ENCODE measurements at places on chromosomes 1 and 21.

DNA sequence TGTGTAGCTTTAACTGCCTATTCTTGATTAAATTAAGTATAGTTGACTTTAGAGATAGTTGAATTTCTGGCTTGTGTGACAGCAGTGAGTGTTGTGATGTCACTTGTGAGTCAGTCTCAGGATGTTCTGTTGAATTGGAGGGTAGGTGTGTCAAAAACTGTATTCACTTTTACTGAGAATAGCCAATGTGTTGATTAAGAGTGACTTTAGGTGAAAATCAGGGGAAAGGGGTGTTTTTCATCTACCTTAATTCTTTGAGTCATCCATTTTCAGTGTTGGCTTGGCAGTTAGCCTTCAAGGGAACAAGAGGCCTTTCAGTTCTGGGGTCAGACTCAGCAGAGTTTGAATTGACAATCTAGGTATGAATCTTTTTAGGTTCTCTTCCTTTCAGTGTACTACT is 75.9 kb downstream of the CDC14A start:
- DNase-seq, result no peak

DNA sequence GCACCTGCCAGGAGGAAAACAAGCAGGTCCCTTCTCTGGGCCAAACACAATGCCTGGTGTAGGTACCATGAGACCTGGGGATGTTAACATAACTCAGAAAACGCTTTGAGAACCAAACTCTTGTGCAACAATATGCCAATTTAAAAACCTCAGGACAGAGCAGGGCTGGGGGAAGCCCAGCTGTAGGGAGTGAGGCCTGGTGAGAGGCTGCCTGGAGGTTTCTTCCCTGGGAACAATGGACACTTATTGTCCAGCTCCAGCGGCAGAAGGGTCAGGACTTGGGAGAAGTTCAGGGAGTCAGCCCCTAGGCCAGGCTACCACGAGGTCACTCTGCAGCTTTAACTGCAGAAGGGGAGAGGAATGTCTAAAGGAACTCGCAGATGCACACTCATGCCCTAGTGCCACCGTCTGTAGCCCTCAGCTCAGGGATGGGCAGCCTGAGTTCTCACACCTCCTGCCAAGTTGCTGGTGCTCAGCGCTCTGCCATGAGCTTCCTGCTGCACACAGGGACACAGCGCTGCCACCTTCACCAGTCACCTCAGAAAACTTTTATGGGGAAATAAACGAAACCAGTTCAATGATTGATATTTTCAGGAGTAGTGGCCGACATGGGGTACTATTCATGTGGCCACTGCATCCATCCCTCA is 8.5 kb downstream of the GPR157 start:
- no peak for DNase-seq

DNA sequence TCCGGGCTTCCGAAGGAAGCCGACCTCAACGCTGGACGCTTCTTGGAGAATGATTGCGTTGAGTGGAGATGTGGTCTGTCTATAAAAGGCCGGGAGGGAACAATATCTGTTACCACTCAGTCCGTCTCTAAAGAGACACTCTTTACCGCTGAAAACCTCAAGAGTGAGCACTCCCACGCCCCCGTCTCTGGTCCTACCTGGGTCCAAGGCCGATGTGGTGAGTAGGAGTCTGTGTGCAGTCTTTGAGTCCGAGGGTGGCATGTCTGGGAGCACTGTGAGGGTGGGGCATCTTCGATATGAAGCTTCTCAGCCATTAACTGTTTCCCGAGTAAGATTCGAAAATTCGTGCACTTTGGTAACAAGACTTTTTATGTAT is 576 bp downstream of the ZFP69 start:
- peak; percentile 2 for DNase-seq

- no peak for DNase-seq
Observed at GRCh38 chr21:33444499-33444898, 35.3 kb downstream of the TMEM50B start.

DNA sequence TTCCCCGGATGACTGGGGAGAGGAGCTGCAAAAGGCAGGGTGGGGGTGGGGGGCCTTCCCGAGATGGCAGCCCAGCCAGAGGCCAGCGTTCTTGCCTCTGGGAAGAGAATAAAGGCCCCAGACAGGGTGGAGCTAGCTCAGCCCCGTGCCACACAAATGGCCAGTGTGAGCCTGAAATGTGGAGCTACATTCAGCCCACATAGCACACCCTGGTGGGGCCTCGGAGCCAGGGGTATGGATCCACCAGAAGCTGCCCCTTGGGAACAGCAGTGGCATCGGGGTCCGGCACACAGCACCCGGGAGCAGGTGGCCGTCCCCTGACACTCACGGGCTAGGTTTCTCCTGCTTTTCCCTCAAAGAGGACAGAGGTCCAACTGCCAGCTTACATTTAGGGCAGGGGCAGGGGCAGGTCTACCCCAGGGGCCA is 93.9 kb downstream of the PDE9A start:
- no peak for DNase-seq

DNA sequence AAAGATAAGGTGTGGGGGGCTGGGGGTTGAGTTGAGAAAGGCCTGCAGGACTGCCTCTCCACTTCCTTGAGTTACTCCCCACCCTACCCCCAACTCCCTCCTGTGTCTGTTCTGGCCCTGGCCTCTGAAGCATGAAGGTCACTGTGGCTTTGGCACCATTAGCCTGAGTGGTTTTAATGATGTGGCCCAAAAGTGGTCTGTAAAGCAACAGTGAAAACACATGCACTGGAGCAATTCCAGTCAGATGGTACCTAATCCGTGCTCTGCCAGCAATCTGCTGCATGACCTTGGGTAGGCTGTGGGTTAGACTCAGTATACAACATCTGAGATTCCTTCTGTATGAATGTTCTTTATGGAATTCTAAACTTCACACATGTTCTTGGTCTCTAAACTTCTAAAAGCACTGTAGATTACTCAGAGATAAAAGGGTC is 86.5 kb upstream of the ATP1A1 start:
- no peak for DNase-seq

DNA sequence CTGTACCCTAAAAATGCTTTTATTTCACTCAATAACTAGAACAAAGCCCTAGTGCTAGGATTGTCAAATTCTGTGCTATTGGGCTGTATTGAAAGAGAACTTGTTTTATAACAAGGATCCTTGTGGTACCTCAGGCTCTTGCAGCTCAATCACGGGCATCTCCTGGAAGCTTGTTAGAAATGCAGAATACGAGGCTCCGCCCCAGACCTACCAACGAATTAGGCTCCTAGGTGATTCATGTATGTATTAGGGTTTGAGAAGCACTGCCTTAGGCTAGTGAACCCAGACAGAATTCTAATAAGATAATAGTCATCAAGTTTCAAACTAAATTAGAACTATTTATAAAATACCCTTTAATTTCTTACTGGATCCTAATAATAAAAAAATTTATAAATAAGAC is 45.6 kb downstream of the ZZZ3 start:
- no peak for DNase-seq

GRCh38 chr1:214075999-214076707 is 88.4 kb downstream of the PROX1 start:
- DNase-seq, result no peak

DNA sequence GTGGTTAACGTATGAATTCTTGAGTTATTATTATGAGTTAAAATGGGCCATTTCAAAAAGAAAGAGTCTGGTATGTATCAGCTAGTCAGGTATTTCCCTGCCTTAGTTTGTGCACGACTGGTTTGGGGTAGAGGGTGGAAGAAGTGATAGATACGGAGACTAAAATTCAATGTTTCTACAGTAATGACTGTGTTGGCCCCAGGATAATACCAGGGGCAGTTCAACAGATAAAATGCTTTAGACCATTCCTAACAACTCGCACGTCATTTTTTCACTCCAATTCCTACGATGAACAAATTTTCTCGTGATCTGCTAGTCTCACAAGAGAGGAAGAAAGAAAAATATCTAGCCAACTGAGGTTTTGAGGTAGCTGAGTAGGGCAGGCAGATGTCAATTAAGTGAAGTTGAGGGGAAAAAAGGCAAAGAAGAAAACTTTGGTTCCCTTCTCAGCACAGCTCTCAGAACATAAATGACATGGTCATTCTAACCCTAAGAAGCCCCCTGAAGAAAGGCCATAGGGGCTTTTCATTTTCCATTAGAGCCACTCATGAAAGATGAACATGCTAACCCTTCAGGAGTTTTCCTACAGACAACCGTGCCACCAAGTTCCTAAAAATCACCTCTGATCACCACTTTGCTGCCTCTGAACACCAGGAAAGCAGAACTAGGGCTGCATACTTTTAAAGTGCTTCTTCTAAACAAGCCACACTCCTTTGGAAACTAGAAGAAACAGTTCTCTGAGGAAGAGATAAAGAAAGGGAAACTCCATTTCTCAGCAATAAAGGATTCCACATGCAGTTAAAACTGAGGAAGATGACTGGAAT is 5.6 kb downstream of the MCOLN2 start:
- no peak for DNase-seq

DNA sequence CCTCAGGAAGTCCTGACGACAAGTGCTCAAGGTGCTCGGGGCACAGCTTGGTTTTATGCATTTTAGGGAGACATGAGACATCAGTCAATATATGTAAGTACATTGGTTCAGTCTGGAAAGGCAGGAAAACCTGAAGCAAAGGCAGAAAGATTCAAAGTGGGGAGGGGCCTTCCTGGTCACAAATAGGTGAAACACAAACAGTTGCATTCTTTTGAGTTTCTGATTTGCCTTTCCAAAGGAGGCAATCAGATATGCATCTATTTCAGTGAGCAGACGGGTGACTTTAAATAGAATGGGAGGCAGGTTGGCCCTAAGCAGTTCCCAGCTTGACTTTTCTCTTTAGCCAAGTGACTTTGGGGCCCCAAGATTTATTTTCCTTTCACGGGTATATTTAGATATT is 8.9 kb upstream of the RNF187 start:
- no peak for DNase-seq

DNA sequence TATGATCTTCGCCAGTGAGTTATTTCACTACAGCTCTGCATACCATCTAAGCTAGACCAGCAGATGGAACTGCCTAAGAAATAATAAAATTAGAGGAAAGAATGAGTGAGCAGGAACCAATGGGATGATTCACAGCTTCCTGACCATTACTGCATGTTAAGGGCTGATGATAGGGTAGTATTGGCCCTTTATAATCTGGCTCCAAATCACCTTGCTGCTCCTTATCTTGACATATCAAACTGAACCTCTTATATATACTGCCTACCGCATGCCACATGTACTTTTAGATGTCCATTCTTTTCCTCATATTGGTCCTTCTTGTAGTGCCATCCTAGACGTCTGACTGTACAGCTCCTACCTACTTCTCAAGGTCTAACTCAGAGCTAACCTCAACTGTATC is 524.4 kb downstream of the DPYD start:
- DNase-seq, result no peak

GRCh38 chr1:37288900-37289299 is 185.5 kb upstream of the ZC3H12A start:
- DNase-seq, result no peak

- no peak for DNase-seq
Observed at GRCh38 chr1:58837886-58838285, 54.0 kb upstream of the JUN start.
